Fibroblast of lung (primary cell): ENCODE measurements at places on chromosomes 3 and 15.

GRCh38 chr3:143242101-143242500, 122.5 kb downstream of the CHST2 start:
- no peak for DNase-seq

DNA sequence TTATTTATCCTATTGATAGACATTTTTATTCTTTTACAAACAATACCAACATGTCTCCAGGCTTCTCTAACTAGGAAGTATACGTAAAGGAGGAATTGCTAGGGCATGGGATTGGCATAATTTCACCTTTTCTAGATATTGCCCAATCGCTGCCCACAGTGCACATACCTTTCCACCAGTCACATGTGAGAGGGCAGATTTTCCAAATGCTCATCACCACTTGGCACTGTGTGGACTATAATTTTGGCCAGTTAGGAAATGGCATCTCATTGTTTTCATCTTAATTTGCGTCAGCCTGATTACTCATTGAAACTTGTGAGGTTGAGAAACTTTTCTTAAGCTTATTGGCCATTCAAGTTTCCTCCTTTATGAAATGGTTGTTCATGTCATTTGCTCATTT, 57.4 kb upstream of the POLR2M start:
- peak; percentile 32 for DNase-seq

- DNase-seq, result no peak
Measured at GRCh38 chr3:145006271-145006670, 1034.6 kb downstream of the DIPK2A start.

GRCh38 chr3:46924921-46925584, 47.5 kb downstream of the PTH1R start:
- no peak for DNase-seq

DNA sequence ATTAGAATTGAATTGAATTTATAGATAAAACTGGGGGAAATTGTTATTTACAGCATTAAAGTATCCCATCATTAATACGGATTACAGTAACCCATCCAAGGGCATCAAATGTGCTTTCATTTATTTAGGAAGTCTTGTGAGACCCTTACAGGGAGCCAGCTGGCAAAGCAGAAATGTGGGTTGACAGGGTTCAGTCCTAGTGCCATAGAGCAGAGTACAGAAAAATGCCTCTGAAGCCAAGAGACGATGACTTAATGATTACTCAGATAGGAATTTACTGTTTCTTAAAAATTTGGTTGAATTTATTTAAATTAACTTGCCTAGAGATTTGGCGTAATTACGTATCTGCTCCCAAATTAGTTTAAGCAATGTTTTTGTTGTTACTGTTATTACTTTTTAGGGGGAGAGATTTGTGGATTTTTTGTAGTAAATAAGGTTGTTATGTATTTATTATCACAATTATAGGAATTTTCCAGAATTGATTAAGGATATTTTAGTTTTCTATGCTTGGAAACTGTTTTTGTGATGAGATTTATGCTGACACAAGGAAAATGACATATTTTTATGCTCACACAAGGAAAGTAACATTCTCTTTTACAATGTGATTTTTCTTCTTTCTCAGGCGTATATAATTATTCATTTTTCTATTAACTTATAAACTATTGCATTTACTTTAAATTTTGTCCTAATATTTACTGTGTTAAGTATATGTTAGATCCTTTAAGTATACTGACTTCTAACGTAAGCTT, 152.0 kb downstream of the EPHA6 start:
- DNase-seq, result peak; percentile 6

GRCh38 chr3:167167491-167167890, 212.6 kb downstream of the ZBBX start:
- DNase-seq, result no peak

- peak; percentile 12 for DNase-seq
Measured at GRCh38 chr15:79922512-79923078, 25.8 kb upstream of the MTHFS start.

DNA sequence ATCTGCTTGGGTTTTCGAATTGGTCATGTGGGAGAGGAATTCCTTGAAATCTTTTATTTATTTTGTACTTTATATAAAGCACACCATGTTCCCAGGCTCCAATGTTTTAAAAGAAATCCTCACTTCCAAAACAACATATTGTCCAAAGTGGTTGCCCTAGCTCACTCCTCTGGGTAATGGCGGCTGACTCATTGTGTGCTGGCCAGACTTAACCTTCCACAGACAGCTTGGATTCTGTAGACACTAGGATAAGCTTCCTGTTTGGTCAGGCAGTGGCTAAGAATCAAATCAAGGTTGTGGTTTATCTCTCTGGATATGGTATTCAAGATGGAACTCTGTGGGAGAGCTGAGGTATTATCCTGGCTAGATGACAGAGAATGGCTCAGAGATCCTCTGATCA, 55.8 kb upstream of the FAM98B start:
- DNase-seq, result peak; percentile 93
